ENCODE measurements at places on chromosomes 2 and 18. TPM values are rescaled to one million over a fixed set of nuclear protein-coding genes. Genes with fewer than 3 reads are reported as not detected.

DNA sequence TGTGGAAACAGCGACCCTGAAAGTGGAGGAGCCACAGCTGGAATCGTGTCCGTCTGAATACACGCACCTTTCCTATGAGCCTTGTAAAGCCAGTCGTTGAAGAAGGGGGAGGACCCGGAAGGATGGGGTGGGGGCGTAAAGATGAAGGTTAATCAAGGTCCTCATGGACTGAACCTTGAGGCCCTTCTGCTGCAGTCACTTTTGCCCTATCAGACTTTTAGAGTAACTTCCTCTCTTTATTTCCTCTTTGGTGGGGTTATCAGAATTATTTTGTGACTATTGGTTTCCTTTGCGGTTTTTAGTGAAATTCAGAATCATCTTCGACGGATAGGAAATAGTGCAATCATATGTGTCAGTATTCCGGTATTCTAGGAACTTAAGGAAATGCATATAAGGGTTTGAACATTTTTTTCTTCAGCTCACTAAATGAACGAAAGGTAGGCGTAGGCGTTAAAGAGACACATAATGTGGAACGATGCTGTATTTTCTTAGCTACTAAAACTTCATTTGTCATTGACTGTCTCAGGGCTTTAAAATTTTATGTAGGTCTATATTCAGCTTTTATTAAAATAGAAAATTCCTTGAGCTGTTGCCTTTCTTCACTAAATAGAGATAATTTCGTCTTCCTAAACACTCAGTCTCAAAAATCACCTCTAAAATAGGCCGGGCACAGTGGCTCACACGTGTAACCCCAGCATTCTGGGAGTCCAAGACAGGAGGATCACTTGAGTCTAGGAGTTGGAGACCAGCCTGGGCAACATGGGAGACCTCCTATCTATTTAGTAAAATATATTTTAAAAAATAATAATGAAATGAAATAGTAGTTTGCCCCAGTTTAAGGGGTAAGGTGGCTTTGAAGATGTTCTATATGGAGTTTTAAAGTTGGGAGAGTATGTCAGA is 1.4 kb upstream of the YES1 start:
- DNase-seq = no peak

DNA sequence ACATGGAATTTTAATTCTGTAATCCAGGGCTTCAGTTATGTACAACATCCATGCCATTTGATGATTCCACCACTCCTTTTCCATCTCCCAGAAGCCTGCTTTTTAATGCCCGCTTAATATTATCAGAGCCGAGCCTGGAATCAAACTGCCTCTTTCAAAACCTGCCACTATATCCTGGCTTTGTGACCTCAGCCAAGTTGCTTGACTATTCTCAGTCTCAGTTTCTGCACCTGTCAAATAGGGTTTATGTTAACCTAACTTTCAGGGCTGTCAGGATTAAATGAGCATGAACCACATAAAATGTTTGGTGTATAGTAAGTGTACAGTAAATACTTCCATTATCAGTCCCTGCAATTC is 108.7 kb downstream of the XRCC5 start:
- DNase-seq = no peak

GRCh38 chr2:102283996-102284395 is 27.4 kb upstream of the IL1RL1 start:
- DNase-seq = no peak

Gene UGT1A3
- not detected for polyA plus RNA-seq

DNA sequence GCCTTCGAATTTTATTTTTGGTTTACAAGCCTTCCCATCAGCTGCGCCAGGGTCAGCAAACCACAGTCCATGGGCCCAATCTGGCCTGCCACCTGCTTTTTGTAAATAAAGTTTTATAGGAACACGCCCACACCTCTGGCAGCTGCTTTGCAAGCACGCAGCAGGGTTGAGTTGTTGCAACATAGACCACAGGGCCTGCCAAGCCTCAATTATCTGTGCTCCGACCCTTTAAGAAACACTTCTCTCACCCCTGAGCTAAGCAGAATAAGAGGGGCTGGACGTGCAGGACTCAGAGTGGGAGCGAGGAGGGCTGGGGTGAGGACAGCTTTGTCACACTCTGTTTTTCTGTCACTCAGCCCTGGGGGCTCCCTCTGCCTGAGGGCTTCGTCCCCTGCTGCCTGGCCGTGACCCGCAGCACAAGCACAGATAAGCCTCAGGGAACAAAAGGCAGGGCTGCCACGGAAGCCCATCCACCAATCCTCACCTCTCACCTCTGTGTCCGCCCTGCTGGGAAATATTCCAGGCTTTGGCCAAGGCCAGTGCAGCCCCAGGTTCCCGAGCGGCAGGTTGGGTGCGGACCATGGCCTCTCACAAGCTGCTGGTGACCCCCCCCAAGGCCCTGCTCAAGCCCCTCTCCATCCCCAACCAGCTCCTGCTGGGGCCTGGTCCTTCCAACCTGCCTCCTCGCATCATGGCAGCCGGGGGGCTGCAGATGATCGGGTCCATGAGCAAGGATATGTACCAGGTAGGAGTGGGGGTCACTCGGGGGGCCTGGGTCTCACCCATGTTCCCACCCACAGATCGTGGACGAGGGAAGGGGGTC is at the start of gene AGXT:
TSS of gene AGXT (plus strand) at position 539 of the 823 bp plus-strand sequence. CDS start at position 581, 42 bp downstream.
- DNase-seq = peak; percentile 36

Gene CHMP1B
- 37.8 TPM for polyA plus RNA-seq
